ENCODE measurements at places on chromosomes 5 and 9.

GRCh38 chr9:96874947-96875460, 20.7 kb upstream of the ZNF782 start:
- DNase-seq = peak; percentile 23

- DNase-seq = no peak
These were observed 10.5 kb downstream of the ZDHHC12 start for GRCh38 chr9:128713411-128713780.

DNA sequence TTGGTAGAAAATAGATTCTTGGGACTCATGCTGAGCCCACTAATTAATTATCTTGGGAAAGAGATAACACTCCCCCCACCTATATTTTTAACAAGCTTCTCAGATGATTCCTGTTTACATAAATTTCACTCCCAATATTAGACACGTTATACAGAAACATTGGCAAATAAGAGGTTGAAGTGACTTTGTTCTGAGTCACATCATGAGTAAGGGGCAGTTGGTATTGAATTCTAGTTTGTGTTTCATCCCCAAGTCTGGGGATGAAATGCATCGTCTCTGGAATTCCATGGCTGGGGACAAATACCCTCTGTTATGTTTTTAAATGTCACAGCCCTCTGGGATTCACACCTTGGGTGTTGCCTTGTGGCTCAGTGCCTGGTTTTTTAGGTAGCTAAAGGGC, 41.0 kb downstream of the BASP1 start:
- DNase-seq = no peak

- DNase-seq = no peak
These were observed 183.4 kb downstream of the TMC1 start for GRCh38 chr9:72704688-72705375.

DNA sequence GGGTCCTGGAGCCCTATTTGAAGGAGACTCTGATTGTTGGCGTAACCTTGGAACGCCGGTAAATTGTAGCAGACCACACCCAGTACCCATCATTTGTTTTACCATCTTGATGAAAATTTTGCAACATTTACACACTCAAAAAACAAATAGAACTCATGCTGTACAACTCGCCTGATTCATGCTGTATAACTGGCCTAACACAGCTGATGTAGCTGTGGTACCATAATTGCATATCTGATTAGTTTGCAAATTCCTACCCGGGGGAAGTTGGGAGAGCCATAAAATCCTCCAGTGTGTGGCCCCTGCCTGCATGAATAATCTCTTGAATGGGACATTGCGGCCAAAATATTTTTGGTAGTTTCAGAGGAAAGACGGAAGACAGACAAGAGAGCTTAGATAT, 9.7 kb downstream of the NIPAL4 start:
- DNase-seq = no peak

All from T-helper 2 cell treated with Interferon-gamma antibody and Interleukin-4, amounts not matched to agents 5 μg/mL and 100 μg/mL, for 36 hours (primary cell).